ENCODE measurements at places on chromosomes 1 and 21.

GRCh38 chr1:223717695-223718363 lies 5.5 kb downstream of the CAPN2 start:
- DNase-seq: no peak

DNA sequence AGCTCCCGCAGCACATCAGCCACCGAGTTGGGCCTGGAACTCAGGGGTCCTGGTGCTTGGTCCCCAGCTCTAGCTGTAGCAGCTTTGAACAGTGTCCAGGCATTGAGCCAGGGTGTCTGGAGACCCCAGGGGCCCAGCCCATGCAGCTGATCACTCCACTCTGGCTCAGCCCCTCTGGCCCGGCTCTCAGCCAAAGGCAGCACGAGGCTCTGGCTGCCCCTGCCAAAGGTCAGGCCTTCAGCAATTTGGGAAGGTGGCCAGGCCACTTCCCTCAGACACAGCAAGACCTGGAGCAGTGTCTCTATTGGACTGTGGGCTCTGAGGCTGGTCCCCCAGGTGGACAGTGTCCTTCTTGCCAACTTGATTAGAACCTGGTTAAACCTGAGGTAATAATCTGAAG lies 34.4 kb upstream of the RNF19B start:
- DNase-seq: no peak

DNA sequence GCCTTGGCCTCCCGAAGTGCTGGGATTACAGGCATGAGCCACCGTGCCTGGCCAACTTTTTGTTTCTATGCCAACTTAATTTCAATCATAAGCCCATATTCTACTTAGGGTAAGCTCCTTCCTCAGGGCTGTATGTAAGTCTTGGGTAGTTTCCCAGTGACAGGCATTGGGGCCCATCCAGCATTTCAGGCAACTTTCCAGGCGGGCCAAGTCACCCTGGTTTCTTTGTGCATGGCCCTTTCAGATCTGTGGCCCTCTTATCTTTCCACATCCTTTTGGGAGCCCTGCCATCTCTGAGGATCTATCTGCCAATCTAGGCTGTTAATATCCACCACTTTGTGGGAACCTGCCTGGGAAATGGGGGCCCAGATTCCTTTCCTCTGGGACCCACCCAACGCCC lies 58.7 kb downstream of the TNN start:
- no peak for DNase-seq

- DNase-seq: no peak
Measured at GRCh38 chr1:6870086-6870485, 84.8 kb downstream of the CAMTA1 start.

DNA sequence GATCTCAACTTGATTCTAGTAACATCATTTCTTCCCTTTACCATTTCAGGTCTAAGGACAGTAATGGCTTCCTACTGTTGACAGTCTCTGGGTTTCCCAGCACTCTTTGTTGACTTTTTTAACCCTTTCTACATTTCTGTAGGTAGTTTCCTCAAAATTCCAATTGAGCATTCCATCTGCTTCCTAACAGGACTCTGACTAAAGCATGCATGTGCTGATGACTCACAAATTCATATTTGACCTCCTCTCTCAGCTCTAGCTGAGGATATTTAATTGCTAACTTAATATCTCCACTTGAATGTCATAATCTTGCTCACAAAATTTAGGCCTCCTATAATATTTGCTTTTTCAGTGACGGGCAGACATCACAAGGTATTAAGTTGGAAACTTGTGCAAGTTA lies 93.3 kb upstream of the ZNHIT6 start:
- peak; percentile 43 for DNase-seq

DNA sequence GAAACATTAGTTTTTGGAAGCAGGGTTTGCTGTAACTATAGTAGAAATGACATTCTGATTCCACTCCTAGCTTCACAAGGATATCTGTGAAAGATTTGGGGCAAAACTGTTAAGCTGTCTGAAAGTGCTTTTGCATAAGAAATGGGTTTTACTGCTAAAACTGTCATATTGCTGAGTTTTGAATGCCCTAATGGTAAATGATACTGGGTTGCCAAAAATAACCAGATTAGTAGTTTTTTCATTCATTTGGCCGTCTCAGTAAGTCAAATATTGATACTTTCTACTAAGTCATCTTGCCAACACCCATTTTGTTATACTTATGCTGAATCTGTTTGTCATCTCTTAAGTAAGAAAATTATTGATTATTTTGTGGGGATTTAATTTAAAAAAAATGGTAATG lies 399 bp upstream of the PTPRC start:
- DNase-seq: no peak

- no peak for DNase-seq
Measured at GRCh38 chr1:223035724-223036478, 107.1 kb downstream of the TLR5 start.

DNA sequence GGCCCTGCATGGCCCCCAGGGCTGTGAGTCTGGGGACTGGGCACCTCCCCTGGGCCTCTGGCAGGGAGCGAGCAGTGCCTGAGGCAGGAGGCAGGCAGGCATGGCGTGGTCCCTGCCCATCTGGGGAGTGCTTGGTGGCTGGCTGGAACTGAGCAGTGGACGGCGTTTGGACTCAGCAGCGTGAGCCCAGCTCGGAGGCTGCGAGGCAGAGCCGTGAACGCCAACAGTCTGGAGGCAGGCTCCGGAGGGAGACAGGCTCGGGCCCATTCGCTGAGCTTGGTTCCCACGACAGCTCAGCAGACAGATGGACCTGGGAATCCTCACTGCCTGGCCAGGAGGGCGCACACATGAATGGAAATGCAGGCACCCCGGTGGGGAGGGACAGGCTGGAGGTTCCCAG lies 160.7 kb upstream of the POU3F1 start:
- DNase-seq: no peak

DNA sequence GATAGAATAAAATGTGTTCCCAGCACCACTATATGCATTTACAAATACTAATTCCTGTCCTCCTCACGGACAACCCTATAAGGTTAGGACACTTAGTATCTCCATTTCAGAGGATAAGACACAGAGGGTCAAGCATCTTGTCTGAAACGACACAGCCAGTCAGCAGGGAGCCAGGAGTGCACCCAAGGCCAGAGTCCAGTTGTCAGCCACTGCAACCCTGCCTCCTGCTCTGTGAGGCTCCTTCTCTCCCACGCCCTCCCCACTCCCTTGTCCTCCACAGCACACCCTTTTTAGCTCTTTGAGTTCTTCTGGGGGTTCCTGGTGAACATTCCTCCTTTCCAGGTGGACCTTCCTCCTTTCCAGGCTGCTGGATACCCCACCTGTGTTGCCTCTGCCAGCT lies 119.0 kb upstream of the TNR start:
- DNase-seq: no peak

GRCh38 chr1:17427696-17428660 lies 11.5 kb downstream of the RCC2 start:
- no peak for DNase-seq

DNA sequence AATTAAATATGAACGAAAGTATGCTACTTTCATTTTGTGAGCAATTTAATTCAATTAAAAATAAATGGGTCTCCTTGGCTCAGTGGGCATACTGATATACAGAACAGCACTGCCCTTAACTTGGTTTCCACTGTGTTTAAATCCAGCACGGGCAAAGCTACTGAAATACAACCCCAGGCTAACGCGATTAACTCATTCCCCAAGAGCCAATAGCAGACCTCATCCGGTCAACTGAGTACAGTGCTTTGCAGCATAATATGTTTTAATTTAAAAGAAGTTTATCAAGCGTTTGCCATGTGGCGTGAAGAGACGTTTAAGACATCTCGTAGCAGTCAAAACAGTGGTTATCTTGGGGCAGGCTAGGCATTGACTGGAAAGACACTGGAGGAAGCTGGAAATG lies 118.6 kb downstream of the PROX1 start:
- no peak for DNase-seq

DNA sequence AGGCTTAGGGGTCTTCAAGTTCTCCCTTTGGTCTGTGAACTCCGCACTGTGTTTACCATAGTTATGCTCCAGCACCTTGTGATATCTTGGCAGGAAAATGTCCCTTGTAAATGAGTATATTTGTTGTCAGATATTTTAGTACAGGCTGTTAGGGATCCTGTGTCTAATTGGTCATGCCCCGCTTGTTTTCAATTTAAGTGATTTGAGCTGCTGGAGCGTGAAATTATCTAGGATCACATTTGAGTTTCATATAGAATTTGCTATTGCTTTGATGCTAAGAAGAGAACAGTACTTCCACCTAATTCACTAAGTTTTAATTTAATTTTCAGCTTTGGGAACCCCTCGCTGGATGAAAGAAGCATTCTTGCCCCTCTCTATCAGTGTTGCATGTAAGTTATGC lies 15.4 kb upstream of the TOR3A start:
- no peak for DNase-seq

DNA sequence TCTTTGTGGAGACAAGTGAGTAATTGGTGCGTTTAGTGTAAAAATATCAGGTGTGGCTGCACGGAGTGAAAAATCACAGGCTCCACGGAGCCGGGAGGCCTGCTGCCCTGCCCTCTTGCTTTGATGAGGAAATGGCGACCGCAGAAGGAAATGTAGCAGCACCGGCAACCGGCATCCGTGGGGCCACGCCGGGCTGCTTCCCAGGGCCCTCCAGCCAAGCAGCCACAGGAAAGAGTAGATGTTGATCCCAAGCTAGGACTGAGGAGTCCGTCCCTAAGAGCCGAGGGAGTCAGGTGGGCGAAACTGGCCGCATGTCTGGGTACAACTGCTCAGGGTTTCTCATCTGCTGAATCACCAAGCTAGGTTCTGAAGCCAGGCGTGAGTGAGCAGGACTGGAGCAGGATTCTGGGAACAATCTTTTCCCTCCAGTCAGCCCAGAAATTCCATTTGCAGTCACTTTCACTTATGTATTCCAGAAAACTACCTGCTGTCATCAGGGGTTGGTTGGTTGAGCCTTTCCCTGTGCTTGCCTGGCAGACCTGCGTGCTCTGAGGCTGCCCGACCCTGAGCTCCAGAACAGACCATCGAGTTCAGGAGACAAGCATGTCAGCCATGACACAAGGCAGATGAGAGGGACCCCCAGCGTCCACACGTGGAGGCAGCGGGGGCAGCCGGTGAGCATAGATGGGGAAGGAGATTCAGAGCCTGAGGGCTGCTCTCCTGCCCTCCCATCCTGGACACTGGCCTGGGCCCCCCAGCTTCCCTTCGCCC lies 5.8 kb upstream of the ITGB2 start:
- DNase-seq: no peak

- no peak for DNase-seq
Measured at GRCh38 chr1:26832249-26832960, 5.9 kb downstream of the ZDHHC18 start.

DNA sequence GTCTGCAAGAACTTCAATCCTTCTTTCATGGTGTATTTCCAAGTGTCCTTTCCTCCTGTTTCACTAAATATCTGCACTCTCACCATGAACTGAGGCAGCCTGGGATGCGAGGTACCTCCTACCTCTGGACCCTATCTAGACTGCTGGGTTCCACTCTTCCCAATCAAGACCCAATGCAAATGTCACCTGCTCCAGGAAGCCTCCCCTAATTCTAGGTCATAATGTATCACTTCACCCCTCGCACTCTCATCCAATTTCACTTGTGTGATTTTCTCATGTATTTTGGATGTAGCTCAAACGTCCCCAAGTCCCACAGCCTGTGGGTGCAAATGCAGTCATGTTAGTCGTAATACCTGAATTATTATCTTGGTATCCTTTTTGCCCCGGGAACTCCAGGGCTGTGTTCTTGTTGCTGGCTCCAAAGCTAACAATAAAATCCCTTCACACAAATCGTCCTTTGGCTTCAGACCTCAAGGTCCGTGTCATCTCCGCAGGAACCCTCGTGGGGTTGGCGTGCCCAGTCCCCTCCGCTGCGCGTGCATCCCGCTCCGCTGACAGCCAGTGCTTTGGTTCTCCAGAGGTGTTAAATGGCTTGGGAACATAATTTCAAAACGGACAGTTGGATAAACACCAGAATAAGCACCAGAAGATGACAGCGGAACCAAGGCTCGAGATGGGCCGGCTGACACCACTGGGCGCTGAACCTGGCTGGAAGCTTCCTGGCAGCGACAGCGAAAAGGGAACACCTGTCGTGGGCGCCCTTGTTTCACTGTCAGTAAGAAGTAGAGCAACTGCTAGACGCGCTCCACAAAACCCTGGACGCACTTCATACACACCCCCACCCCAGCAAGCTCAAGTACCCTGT lies 1.0 kb upstream of the BACH1 start:
- DNase-seq: no peak

DNA sequence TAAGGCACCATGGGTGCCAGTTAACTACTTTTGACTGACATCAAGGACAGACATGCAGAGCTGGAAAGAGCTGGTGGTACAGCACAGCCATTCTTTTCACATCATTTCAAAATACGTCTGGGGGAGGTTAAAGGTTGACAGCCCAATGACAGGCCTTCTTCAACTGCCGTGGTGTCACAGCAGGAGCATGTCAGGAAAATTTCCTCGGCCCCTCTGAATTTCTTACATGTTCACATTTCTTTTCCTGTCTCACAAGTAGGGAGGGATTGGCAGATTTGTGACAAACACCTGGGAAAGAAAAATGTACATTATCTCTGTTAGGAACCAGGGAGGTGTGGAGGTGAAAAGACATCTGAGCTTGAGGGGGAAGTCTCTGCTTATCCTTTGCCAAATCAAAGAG lies 279.1 kb downstream of the SPATA17 start:
- DNase-seq: no peak

GRCh38 chr1:201083741-201084140 lies 28.5 kb downstream of the CACNA1S start:
- DNase-seq: no peak

- no peak for DNase-seq
Measured at GRCh38 chr1:111219557-111220286, 7.8 kb upstream of the CHI3L2 start.

DNA sequence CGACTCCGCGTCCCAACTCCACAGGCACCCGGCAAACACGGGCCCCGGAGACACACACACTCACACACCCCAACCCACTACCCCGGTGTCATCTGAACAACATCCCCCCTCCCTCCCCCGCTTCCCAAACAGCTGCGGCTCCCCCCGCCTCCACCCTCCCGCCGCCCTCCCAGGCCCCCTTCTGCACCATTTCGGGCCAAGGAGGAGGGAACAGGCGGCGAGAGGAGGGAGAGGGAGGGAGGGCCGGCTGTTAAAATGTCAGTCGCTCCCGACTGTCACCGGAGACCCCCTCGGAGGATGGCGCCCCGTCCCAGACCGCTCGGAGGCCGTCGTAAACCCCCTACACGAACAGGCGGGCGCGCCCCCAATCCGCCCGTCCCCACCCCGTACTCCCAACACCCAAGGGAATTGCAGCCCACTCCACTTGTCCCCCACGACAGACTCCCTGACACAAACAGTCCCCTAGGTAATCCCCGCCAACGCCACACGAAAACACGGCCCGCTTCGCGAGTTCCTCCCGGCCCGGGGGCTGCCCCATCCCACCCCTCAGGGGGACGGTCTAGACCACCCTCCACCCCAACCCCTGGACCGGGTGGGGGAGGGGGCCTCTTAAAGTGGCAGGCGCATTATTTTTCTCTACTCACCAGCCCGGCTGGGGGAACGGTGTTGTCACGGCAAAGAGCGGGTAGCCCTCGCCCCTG lies 583 bp downstream of the MEF2D start:
- no peak for DNase-seq

- no peak for DNase-seq
Measured at GRCh38 chr1:226788965-226789364, 49.9 kb upstream of the ITPKB start.

GRCh38 chr1:3332043-3332442 lies 122.4 kb upstream of the ARHGEF16 start:
- DNase-seq: no peak

GRCh38 chr1:174764191-174764590 lies 235.6 kb upstream of the CACYBP start:
- no peak for DNase-seq
